ENCODE measurements at places on chromosomes 16 and 17. TPM values are rescaled to one million over a fixed set of nuclear protein-coding genes. Genes with fewer than 3 reads are reported as not detected.

DNA sequence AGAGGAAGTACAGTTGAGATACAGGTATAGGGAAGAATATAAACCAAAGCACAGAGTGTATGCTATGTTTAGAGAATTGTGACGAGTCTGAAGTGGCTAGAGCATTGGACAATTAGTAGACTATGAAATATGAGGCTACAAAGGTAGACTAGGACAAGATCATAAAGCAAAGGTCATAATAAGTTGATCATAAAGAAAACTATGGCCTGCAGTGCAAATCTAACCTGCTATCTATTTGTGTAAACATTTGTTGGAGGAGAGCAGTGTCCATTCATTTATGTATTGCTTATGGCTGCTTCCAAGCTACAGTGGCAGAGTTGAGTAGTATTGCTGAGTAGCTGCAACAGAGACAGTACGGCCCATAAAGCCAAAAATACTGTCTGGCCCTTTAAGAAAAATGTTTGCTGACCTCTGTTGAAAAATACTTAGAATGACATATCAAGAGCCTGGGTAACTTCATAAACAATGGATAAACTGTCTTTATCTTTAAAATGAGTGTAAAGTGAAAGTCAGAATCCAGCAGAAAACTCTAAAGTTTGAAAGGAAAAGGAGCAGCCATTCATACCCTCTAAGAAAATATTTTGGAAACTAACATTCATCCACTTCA lies 14.5 kb upstream of the OR1E2 start:
- H3K4me1 ChIP-seq = no peaks in the 10 kb centered on the region
- no peaks in the 10 kb centered on the region for H3K36me3 ChIP-seq
- H3K27ac ChIP-seq = no peak overlapping the region
- DNase-seq = no peak

DNA sequence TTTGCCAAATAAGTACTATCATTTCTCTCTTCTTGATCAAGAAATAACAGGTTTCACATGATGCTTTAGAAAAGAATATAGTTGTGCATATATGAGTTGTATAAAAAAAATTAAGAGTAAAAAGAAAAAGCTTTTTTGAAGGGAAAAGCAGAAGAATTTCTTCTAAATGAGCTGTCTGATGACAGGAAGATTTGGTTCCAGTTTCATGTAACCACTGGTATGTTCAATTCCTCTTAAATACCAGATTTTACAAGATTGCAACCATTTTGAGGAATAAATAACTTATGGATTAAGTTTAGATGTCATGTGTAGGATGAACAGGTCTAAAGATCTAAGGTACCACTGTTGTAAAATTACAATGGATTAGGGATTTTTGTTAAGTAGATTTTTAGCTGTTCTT lies 45.0 kb downstream of the VMP1 start:
- peaks cover 20% of the 10 kb centered on the region for H3K4me1 ChIP-seq
- peak overlapping the region; percentile 81 for H3K4me3 ChIP-seq
- no peaks in the 10 kb centered on the region for H3K27me3 ChIP-seq
- no peaks in the 10 kb centered on the region for H3K36me3 ChIP-seq
- DNase-seq = no peak
- peak overlapping the region; percentile 87 for H3K27ac ChIP-seq

DNA sequence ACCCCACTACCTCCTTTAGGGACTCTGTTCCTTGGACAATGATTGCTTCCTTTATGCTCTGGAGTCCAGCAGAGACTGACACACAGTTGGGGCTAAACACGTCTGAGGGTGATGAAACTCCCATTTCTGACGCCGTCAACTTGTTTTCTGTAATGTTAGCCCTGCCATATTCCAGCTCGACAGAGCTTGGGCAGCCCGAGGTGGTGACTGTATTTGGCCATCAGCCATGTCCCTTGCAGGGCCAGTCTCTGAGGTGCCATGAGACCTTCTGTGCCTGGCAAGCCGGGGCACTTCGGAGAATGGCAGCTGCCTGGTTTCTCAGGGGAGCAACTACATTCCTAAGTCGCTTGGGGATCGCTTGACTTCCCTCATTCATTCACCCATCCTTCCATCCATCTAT lies 278.9 kb upstream of the TNRC6C start:
- peaks cover 6% of the 10 kb centered on the region for H3K4me1 ChIP-seq
- no peak for DNase-seq
- no peak overlapping the region for H3K4me3 ChIP-seq

DNA sequence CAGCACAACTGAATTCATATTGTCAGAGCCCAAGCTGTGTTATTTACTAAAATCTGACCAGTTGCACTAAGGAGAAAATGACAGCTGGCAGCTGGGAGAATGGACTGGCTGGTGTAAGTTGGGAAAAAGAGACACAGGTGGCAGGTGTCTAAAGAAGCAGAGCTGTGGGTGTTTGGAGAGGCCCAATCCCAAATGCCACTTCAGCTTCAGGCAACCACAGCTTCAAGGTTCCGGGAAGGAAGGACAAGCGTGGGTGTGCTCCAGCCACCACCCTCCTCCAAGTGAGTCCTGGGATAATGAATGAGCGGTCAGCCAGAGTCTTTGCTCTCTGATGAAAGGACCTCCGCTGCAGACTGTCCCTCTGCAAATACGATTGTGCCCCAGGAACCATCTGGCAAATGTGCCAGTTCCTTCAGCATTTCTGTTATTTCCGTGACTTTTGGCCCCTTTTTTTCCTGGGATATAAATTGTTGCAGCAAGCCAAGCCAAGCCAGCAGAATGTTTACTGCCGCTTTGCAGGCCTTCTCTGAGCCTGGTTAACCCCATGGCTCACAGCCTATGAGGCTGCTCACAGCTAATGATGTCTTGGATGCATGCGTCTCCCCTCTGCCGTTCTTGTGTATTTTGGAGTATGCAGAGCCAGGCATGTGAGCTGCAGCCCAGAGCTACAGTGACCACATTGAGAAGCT lies 9.5 kb upstream of the RHBDL3 start:
- no peak overlapping the region for H3K4me3 ChIP-seq
- H3K27ac ChIP-seq = no peak overlapping the region
- DNase-seq = no peak
- H3K27me3 ChIP-seq = peaks cover 21% of the 10 kb centered on the region

DNA sequence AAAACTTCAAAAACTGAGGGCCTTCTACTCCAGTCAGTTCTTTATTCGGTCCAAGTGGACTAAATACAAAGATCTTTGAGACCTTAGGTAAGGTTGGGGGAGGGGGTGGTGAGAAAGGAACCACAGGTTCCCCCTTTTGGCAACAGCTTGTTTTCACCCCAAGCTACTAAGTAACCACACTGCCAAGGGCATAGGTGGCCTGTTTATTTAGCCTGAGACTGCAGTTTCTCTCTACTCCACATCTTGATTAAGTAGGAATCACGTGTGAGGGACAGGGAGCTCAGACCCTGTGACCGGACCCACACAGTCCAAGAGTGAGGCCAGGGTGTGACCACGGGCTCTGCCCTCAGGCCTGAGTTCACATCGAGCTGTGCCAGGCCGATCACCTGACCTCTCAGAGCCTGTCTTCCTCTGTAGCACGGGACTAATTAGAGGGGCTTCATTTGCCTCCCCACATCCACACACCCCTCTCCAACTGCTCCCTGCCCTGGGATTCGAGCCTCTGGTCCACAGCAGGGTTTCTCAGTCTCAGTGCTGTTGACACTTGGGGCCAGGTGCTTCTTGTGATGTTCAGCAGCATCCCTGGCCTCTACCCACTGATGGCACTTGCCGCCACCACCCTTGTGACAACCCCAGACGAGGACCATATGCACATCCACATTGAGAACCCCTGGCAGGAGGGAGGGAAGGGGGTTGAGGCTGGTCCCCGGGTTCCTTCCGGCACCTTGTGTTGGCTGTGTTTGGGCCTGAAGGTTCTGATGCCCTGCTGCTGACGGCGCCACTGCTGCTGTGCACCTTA lies 17.8 kb downstream of the ST6GALNAC2 start:
- H3K27me3 ChIP-seq = no peaks in the 10 kb centered on the region
- H3K27ac ChIP-seq = peak overlapping the region; percentile 78
- H3K4me3 ChIP-seq = peak overlapping the region; percentile 19
- peaks cover 28% of the 10 kb centered on the region for H3K4me1 ChIP-seq
- DNase-seq = no peak

- H3K36me3 ChIP-seq = peaks cover 4% of the 10 kb centered on the region
- DNase-seq = no peak
- H3K27me3 ChIP-seq = peaks cover 77% of the 10 kb centered on the region
- H3K4me3 ChIP-seq = no peak overlapping the region
- H3K4me1 ChIP-seq = peaks cover 2% of the 10 kb centered on the region
Measured at GRCh38 chr17:34358631-34359030, 2.4 kb downstream of the CCL13 start.

DNA sequence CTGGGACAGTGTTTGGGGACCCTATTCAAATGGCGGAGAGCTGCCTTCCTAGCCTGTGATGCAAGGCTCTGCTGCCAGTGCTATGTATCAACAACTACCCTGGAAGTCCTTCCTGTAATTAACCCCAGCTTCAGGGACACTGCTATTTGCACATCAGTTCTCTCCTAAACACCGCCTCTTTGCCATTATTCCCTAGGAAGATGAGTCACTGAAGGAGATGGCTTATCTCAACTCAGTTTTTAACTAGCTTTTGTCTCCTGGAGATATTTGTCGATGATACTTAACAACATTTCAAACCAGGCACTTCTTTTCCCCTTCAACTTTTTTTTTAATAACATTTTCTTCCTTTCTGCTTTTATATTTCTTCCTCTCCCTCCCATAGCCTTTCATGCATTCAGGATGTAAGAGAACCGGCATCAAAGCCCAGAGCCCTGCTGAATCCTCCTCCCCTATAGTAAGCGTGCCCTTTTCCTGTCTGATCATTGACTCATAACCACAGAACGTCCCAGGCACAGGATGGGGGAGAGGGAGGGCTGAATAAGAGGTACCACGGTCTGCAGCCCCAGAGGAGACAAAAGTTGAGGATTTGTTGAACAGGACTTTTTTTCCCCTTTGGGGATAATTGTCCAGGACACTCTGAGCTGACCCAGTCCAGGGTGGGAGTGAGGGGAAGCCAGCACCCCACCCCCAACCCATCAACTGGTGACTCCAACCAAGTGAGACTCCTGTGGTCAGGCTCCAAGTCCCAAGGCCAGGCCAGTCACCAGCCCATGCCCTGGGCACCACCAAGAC lies 387.8 kb upstream of the SALL1 start:
- H3K4me1 ChIP-seq = no peaks in the 10 kb centered on the region
- H3K27me3 ChIP-seq = no peaks in the 10 kb centered on the region
- H3K4me3 ChIP-seq = no peak overlapping the region
- no peak overlapping the region for H3K27ac ChIP-seq

- no peaks in the 10 kb centered on the region for H3K27me3 ChIP-seq
- H3K4me3 ChIP-seq = peak overlapping the region; percentile 49
- H3K27ac ChIP-seq = peak overlapping the region; percentile 94
- DNase-seq = peak; percentile 37
Measured at GRCh38 chr17:41326173-41327145, 10.9 kb upstream of the KRTAP17-1 start.

DNA sequence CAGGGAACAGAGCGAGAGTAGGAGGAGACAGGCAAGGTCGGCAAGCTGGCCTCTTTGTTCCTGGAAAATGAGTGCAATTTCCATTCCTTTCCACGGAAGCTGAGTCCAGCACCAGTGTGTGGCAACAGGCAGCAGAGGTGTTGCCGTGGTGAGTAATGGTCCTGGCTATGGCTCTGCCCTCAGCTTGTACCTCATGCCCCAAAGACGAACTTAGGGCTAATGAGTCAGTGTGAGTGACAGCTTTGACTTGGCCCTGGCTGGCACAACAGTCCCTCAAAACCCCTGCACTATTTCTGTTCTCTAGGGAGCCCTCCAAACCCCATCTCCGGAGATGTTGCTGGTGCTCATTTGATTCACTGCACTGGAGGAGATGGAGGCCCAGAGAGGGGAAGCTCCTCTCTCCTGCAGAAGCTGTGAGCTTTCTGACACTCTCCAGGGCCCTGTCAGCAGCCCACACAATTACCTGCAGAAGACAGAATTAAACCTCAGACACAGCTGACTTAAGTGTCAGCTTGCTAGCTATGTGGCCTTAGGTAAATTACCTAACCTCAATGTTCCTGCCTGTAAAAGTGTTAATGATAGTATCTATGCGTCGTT lies 129.9 kb downstream of the TMEM132E start:
- peaks cover 47% of the 10 kb centered on the region for H3K27me3 ChIP-seq
- no peak for DNase-seq
- no peak overlapping the region for H3K4me3 ChIP-seq
- no peak overlapping the region for H3K27ac ChIP-seq

DNA sequence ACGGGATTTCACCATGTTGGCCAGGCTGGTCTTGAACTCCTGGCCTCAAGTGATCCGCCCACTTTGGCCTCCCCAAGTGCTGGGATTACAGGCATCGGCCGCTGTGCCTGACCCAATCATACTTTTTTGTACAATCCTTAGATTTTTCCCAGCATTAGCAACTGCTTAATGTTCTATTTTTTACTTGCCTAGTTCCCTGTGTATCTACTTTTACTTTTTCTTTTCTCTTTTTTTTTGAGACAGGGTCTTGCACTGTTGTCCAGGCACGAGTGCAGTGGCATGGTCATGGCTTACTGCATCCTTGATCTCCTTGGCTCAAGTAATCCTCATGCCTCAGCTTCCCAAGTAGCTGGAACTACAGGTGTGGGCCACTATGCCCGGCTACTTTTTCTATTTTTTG lies 9.5 kb downstream of the GRB2 start:
- no peak for DNase-seq
- peaks cover 60% of the 10 kb centered on the region for H3K4me1 ChIP-seq
- H3K4me3 ChIP-seq = peak overlapping the region; percentile 39
- peak overlapping the region; percentile 91 for H3K27ac ChIP-seq

DNA sequence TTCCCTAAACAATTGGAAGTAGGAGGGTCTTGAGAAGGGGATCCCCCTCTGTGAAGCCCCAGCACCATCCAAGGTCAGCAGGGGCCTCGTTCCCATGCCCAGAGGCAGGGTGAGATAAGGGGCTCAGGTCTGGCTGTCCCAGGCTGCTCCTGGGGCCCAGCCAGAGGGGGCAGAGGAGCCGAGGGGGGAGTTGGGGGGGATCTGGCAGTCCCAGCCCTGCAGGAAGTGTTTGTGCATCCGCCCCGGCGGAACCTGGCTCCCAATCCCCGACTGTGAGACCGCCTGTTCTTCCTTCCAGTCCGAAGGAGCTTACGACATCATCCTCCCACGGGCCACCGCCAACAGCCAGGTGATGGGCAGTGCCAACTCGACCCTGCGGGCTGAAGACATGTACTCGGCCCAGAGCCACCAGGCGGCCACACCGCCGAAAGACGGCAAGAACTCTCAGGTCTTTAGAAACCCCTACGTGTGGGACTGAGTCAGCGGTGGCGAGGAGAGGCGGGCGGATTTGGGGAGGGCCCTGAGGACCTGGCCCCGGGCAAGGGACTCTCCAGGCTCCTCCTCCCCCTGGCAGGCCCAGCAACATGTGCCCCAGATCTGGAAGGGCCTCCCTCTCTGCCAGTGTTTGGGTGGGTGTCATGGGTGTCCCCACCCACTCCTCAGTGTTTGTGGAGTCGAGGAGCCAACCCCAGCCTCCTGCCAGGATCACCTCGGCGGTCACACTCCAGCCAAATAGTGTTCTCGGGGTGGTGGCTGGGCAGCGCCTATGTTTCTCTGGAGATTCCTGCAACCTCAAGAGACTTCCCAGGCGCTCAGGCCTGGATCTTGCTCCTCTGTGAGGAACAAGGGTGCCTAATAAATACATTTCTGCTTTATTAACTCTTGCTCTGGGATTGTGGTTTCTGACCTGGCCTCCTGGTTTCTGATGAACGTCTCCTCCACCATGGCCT lies 14.9 kb downstream of the GPRC5C start:
- H3K27me3 ChIP-seq = peaks cover 40% of the 10 kb centered on the region
- H3K27ac ChIP-seq = no peak overlapping the region
- no peak for DNase-seq

- peak; percentile 73 for DNase-seq
- H3K27ac ChIP-seq = peak overlapping the region; percentile 57
- no peaks in the 10 kb centered on the region for H3K36me3 ChIP-seq
- peak overlapping the region; percentile 67 for H3K4me3 ChIP-seq
- peaks cover 13% of the 10 kb centered on the region for H3K27me3 ChIP-seq
Measured at GRCh38 chr17:19766421-19767270, 18.5 kb upstream of the ALDH3A1 start.

ZNF785 gene
- total RNA-seq = 11.7 TPM

VMO1 gene
- not detected for total RNA-seq
